ENCODE measurements at places on chromosomes 1 and 21. TPM values are rescaled to one million over a fixed set of nuclear protein-coding genes. Genes with fewer than 3 reads are reported as not detected.
A peak's percentile ranks its signal among the peaks of the same experiment; 100 is the strongest.

DNA sequence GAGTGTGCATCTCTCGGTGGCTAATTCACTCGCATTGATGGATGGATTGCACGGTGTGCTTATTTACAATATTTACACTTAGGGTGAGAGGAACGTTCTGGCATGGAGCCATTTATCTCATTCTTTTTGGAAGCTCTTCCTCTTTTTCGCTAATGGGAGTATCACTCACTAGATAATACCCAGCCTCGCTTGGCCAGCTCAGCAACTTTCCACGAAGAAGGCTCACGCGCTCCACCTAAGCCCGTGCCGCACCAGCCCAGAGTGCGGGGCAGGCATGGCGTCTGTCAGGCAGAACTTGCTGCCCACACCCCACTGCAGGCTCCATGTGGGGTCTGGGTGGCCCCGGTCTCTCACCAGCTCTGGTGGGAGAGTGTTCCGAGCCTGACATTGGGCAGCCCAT is 484.9 kb downstream of the NPHP4 start:
- no peak overlapping the region for H3K27ac ChIP-seq
- no peaks in the 10 kb centered on the region for H3K4me1 ChIP-seq
- no peak for DNase-seq
- H3K4me3 ChIP-seq: no peak overlapping the region

DNA sequence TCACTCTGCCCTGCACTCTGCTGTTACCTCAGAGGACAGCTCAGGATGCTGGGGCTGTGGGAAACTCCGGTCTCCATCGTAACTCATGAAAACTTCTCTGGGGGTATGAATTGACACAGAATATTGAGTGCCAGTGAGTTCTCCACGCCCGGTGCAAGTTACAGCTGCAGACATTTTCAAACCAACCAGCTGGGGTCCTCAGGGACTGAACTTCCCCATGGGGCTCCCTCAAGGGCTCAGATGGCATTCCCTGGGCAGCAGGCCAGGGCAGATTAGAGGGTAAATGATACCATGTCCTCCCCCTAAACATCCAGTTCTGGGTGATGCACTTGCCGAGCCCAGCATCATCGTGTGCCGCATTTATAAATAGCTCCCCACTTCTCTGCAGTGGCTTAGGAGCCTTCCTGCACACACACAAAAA is 27.8 kb upstream of the CCSAP start:
- H3K36me3 ChIP-seq: no peaks in the 10 kb centered on the region
- H3K27ac ChIP-seq: no peak overlapping the region
- no peak overlapping the region for H3K4me3 ChIP-seq
- DNase-seq: no peak
- no peaks in the 10 kb centered on the region for H3K4me1 ChIP-seq
- H3K27me3 ChIP-seq: no peaks in the 10 kb centered on the region

DNA sequence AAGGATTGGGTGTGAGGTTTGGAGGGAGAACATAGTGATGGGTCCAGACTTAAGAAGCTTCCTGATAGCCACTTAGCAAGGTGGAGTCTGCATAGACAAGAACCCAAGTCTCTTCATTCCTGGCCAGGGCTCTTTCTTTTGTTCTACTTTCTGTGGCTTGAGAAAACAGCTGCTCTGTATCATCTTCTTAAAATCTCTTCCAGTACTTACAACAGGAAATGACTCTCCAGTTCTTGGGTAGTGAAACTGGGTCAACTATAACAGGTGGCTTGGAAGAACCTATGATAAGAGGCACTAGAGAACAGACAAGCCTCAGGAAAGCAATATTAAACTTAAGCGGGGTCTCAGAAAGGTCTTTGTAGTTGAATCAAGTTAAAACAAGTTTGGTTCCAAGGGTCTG is 148.1 kb upstream of the USP24 start:
- no peaks in the 10 kb centered on the region for H3K4me1 ChIP-seq
- no peak overlapping the region for H3K27ac ChIP-seq
- no peak overlapping the region for H3K4me3 ChIP-seq
- H3K27me3 ChIP-seq: no peaks in the 10 kb centered on the region
- H3K36me3 ChIP-seq: no peaks in the 10 kb centered on the region

DNA sequence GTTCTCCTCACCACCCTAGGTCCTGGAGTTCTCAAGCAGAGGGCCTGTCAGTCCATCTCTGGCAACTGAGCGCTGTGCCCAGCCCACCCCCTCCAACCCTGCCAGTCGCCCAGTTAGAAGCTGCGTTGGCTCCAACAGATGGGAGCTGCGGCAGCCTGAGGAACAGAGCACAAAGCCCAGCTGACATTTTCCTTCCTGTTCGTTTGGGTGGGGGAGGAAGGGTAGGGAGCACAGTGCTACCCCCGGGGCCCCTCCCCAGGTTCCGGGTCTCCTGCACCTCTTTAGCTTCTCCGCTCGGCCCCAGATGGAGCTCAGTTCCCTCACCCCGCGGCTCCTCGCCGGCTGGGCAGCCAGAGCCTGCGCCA is 1.4 kb downstream of the LRRN2 start:
- peaks cover 8% of the 10 kb centered on the region for H3K4me1 ChIP-seq
- H3K4me3 ChIP-seq: no peak overlapping the region
- no peak for DNase-seq
- H3K27ac ChIP-seq: no peak overlapping the region
- no peaks in the 10 kb centered on the region for H3K36me3 ChIP-seq
- H3K27me3 ChIP-seq: no peaks in the 10 kb centered on the region

DNA sequence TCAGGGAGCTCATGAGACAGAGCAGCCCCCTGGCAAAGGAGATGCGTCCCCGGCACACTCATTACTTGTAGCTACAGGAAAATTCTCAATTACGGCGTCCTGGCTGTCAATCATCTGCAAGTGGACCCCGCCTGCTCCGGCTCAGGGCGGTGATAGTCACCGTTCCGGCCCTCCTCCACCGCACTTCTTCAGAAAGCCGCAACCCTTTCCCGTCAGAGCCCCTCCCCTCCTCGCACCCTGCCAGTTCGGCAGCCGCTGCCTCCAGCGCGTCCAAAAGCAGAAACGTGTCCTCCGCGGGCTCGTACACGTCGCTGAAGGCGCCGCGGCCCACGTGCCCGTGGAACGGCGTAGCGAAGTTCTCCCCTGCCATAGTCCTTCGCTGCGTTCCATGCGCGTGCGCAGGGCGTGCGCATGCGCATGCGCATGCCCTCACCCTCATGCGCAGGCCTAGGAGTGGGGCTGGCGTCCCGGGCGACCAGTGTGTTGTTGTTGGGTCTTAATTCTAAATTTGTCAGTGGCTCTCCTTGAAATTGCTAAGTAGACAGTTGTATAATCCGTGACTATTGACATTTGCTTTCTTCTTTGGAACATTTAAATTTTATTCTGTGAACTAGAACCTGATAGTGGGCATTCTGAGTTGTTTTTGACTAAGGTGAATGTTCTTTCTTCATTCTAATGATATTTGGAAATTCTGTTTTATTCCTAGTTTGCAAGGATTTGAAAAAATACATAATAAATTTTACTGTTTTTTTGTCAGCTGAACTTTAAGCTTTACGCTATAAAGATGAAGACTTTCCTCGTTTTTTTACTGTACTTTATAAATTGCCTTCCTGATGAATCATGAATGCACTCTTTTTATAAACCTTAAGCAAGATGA is 107.5 kb downstream of the LTN1 start:
- peak overlapping the region; percentile 41 for H3K4me3 ChIP-seq
- DNase-seq: peak; percentile 82
- peak overlapping the region; percentile 93 for H3K27ac ChIP-seq
- peaks cover 2% of the 10 kb centered on the region for H3K36me3 ChIP-seq

DNA sequence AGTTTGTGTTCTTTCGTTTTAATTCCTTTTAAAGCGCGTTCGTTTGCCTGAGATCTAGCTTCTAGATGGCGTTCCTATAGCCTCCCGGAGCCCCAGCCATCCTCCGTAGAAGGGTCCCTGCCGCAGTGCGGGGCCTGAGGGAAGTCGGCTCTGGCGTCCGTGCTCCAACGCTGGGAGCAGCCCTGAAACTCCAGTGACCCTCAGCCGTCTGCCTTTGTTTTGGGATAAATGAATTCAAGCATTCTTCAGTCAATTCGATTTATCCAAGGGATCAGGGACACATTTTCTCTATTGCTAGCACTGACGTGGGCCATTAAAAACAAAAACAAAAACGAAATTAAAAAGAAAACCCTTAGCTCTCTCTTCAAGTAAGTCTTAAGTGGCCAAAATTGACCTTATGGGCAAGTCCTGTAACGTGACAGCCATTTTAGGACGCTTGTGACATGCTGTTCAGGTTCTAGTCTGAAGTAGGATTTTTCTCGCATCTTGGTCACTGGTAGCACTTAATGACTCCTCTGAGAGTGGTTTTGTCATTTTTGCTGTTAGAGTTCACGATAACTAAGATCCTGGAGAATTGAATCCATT is 742 bp upstream of the HSPA13 start:
- H3K4me3 ChIP-seq: peak overlapping the region; percentile 85
- no peak for DNase-seq
- peaks cover under 1% of the 10 kb centered on the region for H3K36me3 ChIP-seq
- H3K27ac ChIP-seq: peak overlapping the region; percentile 89
- no peaks in the 10 kb centered on the region for H3K27me3 ChIP-seq
- peaks cover 29% of the 10 kb centered on the region for H3K4me1 ChIP-seq

DNA sequence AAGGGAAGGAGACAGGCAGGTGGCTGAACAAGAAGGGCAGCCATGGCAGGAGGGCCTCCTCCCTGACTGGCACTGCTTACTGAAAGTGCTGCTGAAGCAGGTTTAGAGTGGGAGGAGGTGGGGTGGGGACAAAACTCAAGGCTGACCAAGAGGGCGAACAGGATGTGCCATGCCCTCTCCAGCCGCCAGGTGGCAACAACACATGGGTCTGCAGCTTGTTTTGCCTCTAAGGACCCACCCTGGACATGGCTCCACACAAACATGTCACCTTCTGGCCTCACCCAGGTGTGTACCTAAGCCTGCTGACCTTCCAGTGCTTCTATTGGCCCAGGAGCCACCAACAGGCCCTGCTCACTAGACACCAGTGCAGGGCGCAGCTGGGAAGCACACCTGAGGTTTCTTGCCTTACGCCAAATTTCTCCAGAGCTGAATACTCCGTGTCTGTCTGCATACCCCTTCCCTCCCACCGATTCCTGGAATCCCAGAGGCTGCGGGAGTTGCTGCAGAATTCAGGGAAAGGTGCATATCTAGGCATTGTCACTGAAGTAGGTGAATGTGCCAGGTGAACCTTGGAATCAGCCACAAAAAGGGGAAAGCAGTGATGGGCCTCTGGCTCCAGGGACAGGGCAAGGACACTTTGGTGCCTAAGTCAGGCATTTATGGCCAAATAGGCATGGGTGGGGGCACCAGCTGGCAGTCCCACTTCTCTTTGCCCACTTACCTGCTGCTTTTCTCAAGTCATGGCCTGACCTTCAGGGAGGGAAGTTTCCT is 5.3 kb downstream of the PSRC1 start:
- H3K4me1 ChIP-seq: peaks cover 39% of the 10 kb centered on the region
- no peaks in the 10 kb centered on the region for H3K27me3 ChIP-seq
- no peak overlapping the region for H3K27ac ChIP-seq
- no peaks in the 10 kb centered on the region for H3K36me3 ChIP-seq

DNA sequence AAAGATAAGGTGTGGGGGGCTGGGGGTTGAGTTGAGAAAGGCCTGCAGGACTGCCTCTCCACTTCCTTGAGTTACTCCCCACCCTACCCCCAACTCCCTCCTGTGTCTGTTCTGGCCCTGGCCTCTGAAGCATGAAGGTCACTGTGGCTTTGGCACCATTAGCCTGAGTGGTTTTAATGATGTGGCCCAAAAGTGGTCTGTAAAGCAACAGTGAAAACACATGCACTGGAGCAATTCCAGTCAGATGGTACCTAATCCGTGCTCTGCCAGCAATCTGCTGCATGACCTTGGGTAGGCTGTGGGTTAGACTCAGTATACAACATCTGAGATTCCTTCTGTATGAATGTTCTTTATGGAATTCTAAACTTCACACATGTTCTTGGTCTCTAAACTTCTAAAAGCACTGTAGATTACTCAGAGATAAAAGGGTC is 86.5 kb upstream of the ATP1A1 start:
- no peak for DNase-seq
- H3K27me3 ChIP-seq: no peaks in the 10 kb centered on the region
- no peak overlapping the region for H3K27ac ChIP-seq
- H3K4me1 ChIP-seq: no peaks in the 10 kb centered on the region
- no peak overlapping the region for H3K4me3 ChIP-seq

- H3K36me3 ChIP-seq: no peaks in the 10 kb centered on the region
- H3K27ac ChIP-seq: no peak overlapping the region
- DNase-seq: no peak
- no peak overlapping the region for H3K4me3 ChIP-seq
Observed at GRCh38 chr1:58310881-58311280, 235.6 kb downstream of the OMA1 start.

- no peaks in the 10 kb centered on the region for H3K36me3 ChIP-seq
- no peak overlapping the region for H3K27ac ChIP-seq
- no peaks in the 10 kb centered on the region for H3K4me1 ChIP-seq
- DNase-seq: no peak
- no peak overlapping the region for H3K4me3 ChIP-seq
Observed at GRCh38 chr1:58439946-58440345, 106.6 kb downstream of the OMA1 start.

- H3K36me3 ChIP-seq: no peaks in the 10 kb centered on the region
- H3K27ac ChIP-seq: peak overlapping the region; percentile 74
- no peaks in the 10 kb centered on the region for H3K27me3 ChIP-seq
- H3K4me3 ChIP-seq: no peak overlapping the region
Observed at GRCh38 chr21:34835526-34835925, 166.7 kb downstream of the CLIC6 start.

DNA sequence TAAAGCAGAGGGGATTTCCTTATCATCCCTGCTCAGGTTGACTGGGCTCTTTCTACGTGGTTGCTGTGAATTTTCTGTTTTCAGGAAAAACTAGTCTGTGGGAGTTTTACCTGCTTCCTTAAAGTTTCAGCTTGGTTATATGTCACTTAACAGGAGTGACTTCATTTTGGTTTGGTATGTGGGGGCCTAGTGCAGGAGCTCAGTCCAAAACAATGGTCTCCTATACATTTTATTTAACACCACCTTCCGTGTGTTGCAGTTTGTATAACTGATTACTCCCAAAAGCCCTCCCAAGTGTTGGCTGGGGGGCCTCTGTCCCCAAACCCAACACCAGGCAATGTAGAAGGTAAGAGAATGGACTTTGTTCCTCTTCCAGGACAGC is 5.3 kb downstream of the IL23R start:
- no peak overlapping the region for H3K4me3 ChIP-seq
- DNase-seq: no peak
- no peaks in the 10 kb centered on the region for H3K36me3 ChIP-seq
- no peaks in the 10 kb centered on the region for H3K27me3 ChIP-seq
- H3K27ac ChIP-seq: no peak overlapping the region

Gene SZRD1
- total RNA-seq: 64.3 TPM

Gene AKR7A3
- not detected for total RNA-seq
